Stimulated activated CD4-positive, alpha-beta T cell treated with anti-CD3 and anti-CD28 coated beads, Interleukin-15, amount 100 ng/mL, for 24 hours (primary cell): ENCODE measurements at places on chromosomes 1 and 21.

GRCh38 chr1:32509939-32510338 lies 29.3 kb upstream of the ZBTB8A start:
- DNase-seq, result no peak

GRCh38 chr21:46503922-46504550 lies 45.3 kb downstream of the DIP2A start:
- DNase-seq, result no peak

- no peak for DNase-seq
These were observed 78.3 kb downstream of the NUF2 start for GRCh38 chr1:163399976-163400601.

GRCh38 chr1:212529211-212529741 lies 79.3 kb upstream of the ATF3 start:
- no peak for DNase-seq

DNA sequence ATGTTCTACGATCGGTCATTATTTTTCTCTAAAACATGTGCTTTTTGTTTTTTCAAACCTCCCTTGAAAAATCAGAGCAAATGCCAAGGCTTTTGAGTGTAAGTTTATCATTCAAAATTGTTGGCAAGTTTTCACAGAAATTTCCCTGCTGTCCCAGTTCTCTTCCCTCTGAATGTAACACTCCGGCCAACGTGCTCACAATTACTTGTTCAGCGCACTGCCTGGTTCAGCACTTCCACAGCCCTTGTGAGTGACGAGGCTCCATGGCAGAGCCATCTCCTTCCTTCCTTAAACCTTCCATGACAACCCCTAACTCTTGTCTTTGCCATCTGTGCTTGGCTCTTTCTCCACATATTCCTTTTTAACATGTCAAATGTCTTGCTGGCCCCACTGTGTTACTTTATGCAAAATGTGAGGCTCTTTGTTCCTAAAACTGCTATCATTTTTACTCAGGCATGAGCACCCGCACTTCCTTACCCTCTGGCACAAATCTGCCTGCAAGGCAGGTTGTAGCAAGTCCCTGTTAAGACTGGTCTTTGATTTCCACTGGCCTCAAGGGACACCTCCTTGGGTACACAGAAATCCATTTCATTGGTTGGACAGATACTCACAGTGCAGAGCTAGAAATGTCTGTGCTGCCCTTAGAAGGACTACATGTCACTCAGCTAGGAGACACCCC lies 142.8 kb downstream of the HUNK start:
- no peak for DNase-seq

DNA sequence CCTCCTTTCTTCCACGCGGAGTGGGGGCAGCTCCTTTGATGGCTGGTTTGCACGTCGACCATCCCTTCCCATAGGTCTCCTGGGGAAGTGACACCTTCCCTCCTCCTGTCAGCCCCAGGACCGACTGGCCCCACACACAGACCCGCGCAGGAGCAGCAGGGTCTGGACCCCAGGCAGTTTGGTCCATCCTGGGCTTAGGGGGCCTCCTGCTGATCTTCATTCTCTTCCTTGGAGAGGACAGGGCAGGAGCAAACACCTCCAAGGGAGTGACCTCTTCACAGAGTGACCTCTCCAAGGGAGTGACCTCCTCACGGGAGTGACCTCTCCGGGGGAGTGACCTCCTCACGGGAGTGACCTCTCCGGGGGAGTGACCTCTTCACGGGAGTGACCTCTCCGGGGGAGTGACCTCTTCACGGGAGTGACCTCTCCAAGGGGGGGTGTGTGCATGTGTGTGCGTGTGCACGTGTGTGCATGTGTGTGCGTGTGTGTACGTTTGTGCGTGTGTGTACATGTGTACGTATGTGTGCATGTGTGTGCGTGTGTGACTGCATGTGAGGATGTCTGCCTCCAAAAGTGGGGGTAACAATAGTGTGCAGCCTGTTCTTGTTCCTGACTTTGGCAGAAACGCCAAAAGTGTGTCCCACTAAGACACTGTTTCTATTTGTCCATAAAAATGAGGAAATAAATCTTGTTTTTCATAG lies 29.8 kb downstream of the COL6A1 start:
- DNase-seq, result no peak

GRCh38 chr1:207331354-207332313 lies 10.2 kb downstream of the CD55 start:
- DNase-seq, result no peak

- no peak for DNase-seq
These were observed 847.7 kb downstream of the NCAM2 start for GRCh38 chr21:21845901-21846300.

GRCh38 chr1:167221126-167221737 lies 546 bp downstream of the POU2F1 start:
- DNase-seq, result peak; percentile 36

GRCh38 chr1:151516031-151516511 lies 4.9 kb downstream of the CGN start:
- DNase-seq, result no peak

DNA sequence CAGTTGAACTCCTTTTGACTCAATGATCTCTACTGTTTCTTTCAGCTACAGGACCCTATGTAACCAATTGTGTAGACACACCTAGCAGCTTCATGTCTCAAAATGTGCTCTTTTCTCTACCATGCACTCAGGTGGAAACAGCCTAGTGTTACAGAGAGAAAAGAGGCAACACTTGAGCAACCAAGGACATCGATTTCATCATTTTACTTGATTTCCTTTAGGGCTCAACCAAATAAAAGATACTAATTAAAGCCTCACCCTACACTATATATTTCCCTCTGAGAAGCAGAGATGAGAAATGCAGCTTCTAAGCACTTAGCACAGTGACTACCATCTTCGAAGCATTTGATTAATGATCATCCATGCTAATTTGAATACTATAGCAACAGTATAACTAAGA lies 55.1 kb downstream of the PTGER3 start:
- no peak for DNase-seq

DNA sequence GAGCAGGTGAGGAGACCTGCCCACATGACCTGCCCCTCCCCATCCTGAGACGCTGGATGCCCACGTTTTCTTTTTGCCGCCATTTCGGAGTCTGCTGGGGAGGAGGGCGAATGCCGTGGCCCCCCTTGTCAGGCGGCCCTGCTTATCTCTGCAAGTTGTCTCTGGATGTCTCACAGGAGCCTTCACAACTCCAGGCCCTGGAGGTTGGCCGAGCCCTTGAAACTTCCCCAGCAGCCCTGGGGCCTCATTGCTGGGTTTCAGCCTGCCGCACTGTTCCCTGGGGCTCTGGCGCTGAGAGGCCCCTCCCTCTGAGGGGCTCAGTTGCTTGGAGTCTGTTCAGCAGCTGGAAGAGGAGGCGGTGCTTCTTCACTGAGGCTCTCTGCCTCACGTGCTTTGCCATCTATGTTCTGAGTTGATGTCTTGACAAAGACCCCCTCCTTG lies 29.8 kb upstream of the ZBTB21 start:
- no peak for DNase-seq

- no peak for DNase-seq
These were observed 262.3 kb upstream of the BRINP3 start for GRCh38 chr1:190739926-190740325.

DNA sequence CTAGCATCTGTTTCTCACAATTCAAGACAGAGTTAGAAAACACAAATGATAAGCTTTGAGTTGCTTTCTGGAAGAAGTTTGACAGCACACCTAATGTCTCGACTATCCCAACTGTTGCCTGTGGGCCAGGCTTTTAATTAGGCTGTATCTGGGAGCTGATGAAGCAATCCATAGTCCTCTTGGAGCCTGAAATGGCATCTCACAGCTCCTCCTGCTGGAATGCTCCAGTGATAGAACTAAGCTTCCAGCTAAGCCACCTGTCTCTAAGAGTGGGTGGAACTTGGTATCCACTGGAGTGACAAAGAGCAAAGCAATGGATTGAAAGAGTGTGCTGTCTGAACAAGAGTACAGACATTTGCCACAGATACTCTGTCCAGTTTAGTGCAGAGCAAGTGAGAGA lies 605.3 kb upstream of the NR5A2 start:
- DNase-seq, result no peak

- no peak for DNase-seq
These were observed 620.8 kb upstream of the B3GALT2 start for GRCh38 chr1:193807208-193807607.

DNA sequence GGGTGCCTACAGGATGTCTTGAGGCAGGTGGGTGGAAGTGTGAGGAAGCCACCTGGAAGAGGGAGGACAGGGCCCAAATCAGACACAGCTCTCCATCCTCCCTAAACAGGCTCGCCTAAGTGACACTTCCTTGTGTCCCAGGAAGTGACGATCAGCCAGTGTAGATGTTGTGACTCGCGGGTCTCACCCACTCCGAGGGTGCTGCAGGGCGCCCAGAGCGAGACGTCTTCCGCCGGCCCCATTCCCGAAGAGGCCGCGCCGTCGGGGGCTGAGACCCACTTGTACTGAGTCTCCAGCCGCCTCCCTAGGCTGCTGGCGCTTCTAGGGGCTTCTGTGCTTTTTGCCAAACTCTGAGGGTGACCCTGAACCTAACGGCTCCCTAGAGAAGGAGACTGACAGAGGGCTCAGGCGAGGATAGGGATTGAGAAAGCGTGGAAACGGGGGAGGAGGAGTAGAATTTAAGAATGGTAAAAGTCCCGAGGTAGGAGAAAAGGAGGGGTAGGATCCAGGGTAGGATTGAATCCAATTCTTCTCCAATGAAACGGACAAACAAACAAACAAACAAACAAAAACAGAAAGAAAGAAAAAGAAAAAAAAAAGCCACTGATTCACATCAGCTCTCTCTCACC lies 543 bp upstream of the MARK1 start:
- peak; percentile 12 for DNase-seq

- no peak for DNase-seq
These were observed 290.4 kb downstream of the KCNT2 start for GRCh38 chr1:196317535-196318522.

DNA sequence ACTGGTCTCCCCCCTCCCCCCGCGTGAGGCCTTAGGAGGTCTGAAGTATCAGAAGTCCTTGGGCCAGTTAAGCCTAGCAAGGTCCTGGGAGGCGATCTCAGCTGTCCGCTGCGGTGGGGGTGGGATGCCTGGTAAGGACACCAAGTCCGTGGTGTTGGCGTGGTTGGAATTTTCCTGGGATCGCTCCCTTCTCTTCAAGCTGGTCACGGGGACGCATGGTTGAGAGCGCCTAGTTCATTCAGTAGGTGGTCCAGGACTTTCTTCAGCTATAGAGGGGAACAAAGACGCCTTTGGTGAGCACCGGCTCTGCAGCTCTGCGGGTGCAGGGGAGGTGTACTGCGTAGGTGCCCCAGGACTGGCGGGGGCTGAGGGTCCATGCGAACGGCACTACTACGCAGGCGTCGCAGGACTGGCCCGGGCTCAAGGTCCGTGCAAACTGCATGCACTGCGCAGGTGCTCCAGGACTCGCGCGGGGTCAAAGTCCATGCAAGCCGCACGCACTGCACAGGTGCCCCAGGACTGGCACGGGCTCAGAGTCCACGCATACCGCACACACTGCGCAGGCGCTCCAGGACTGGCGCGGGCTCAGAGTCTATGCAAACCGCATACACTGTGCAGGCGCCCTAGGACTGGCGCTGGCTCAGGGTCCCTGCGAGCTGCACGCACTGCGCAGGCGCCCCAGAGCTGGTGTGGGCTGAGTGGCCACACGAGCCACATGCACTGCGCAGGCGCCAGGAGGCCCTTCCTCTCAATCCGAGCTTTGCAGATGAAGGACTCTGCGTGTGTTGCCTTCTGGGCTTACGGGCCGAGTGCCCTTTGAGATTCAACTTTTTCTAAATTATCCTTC lies 36.6 kb upstream of the HMGN1 start:
- DNase-seq, result peak; percentile 81

DNA sequence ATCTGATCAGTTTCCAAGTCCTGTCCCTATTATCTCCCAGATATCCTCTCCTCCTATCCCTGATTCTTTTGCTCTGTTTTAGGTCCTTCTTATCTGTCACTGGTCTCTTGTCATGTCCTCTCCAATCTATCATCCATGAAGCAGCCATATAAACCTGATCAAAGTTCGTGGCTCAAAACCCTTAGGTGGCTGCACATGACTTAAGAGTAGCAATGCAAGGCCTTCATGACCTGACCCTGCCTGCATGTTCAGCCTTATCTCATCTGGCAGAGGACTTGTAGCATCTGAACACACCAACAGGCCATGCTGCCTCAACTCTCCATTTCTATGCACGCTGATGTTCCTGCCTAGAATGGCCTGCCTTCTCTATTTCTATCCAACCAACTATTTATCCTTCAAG lies 65.2 kb downstream of the NOS1AP start:
- no peak for DNase-seq

DNA sequence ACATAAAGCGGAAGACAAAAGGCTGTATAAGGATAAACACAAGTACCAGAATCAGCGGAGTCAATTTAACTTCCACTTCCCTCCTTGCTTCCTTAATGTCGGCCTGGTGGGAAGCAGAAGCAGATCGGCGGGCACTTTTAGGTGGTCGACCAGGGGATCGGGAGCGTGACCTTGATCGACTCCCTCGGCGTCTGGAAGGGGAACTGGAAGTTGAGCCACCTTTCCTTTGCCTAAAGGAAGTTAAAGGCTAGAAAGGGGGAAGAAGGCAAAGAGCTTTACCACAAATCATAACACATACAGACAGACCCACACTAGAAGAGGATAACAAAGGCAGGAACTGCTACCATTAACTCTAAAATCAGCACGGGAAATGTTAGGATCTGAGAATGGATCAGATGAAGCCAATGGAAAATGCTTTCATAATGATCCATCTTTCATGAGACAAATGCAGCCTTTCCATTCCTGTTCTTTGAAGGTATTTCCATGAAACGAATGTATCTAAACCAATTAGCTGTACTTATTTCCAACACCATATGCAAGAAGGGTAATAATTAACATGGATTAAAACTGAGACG lies 5.7 kb downstream of the LBR start:
- no peak for DNase-seq

GRCh38 chr21:42833439-42833815 lies 45.9 kb downstream of the WDR4 start:
- peak; percentile 71 for DNase-seq

- no peak for DNase-seq
These were observed 50.6 kb downstream of the L1TD1 start for GRCh38 chr1:62245201-62245600.

DNA sequence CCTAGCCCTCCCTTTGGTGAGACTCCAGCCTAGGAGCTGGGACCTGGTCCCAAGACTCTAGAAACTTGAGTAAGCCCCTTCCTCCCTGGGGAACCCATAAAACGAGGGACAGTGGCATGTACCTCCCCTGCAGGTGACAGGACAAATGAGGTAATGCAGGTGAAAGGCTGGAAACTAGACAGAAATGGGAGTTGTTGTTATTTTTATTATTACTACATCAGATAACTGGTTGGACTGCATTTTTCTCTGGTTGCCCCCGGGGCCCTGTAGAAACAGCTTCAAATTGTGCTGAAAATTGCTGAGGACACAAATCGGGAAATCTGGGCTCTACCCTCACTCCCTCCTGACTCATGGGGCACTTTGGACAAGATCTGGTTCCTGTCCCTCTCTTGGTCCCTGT lies 132.3 kb upstream of the WNT4 start:
- no peak for DNase-seq

GRCh38 chr1:116804736-116805135 lies 50.5 kb downstream of the CD2 start:
- no peak for DNase-seq

DNA sequence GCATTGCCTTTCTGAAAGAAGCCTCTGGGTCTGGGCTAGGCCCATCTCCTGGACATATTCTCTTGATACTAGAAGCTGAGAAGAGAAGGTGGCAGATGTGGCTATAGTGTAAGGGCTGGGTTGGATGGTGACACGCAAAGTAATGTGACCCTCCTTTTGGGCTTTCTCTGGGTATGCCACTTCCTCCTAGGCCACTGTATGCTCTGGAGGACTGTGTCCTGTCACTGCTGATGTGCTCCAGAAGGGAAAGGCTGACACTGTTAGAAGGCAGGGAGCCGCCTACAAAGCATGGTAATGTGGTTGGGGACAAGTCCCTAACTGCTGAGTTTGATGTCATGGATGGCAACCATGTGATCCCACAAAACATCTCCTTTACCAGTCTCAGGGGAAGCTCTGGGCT lies 112.1 kb downstream of the BCAR3 start:
- no peak for DNase-seq
